ENCODE measurements at places on chromosomes 1 and 21.

DNA sequence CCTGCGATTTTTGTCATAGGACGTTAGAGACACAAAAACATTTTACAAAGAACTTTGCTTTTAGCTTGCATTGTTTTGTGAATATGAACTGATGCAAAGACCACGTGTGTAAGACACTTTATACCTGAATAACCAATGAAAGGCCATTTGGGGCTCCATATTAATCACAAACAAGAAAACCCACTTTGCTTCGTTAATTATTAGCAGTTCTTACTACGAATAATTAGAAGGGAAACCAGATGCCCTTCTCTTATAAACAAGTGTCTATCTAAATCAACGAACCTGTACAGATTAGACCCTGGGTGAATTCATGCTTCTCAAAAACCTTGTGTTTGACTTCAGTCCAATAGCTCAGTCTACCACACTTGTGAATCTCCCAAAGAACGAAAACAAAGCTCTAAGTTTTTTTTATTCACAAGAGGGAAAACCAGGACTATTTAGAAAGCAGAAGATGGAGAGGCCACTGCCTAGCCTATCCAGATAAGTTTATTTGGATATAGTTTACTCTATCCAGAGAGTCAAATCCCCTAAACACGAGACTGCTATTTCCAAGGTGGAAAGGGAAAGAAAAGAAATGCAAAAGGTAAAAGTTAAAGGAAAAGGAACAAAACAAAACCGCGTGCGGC is 897 bp downstream of the CYYR1 start:
- no peak for DNase-seq

GRCh38 chr1:56533197-56533596 is 46.2 kb downstream of the PLPP3 start:
- no peak for DNase-seq

GRCh38 chr1:4587721-4588120 is 66.7 kb upstream of the AJAP1 start:
- no peak for DNase-seq

DNA sequence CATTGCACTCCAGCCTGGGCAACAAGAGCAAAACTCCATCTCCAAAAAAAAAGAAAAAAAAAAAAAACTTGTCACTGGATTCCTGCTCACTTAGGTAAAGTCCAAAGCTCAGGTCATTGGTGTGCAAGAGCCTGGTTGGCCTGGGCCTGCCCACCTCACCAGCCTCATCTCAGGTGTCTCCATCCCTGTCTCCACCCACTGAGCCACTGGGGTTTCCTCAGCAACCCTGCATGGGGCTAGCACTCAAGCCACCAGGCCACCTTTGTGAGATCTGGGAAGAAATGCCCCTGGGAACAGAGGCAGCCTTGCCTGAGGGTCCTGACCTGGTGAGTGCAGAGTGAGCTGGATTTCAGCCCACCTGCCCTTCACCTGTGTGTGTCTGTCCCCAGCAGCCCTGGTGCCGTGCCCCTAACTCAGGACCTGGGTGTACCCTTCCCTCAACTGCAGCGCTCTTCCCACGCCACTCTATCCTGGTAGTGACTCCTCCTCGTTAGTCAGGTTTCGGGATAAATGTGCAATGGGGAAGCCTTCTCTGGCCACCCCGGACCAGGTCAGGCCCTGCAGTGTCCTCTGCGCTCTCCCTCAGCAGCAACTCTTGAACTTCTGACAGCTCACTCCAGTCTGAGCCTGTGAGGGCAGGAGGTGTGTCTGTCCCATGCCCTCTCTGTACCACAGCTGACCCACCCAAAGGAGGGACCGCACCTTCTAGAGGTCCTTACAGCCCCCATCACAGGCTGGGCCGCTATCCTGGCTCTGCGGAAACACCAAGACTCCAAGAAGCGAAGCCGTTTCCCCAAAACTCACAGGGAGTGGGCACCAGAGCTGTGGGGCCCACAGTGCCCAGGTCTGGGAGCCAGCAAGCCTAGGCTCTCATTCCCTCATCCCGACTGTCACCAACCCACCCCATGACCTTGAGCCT is 3.3 kb downstream of the PDZK1IP1 start:
- no peak for DNase-seq

DNA sequence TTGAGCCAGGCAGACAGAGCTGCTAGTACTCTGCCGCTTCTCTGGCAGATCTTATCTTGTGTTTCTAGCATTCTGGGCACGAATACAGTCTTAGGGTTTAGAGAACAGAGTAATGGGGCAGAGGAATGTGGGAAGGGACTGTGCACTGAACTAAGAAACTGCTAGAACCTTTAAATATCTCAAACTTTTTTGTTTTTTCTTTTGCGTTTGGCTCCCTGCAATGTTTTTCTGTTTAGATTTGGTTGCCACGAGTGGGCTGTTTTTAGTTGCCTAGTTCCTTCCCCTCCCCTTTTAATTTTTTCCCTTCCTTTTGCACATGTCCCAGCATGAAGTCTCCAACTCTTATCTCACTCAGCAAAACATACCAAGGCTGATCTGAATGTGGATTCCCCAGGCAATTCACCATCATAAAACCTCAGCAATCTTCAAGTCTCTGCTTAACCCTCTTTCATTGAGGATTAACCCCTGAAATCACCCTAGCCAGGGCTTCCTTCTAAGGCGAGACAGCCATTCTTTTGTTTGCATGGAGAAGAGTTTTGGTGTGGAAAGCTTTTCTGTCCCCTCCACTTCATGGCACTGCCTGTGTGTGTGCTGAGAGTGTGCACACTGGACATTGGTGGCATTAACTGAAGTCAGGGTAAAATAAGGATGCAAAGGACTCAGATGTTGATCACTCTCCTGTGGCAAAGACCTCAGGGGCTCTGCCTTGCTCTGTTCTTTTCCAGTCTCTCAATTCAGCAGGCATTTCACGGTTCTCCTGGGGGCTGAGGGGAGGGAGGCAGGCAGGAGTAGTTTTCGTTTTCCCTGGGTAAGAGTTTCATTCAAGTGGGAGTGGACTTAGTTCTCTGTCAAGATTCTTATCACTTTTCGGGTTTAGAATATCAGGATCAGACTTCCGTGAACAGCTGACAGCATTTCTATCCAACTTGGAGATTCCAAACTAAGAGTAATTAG is 2.8 kb upstream of the ATF3 start:
- no peak for DNase-seq

- no peak for DNase-seq
Observed at GRCh38 chr1:226274138-226274537, 34.8 kb downstream of the LIN9 start.

- DNase-seq, result no peak
Observed at GRCh38 chr1:148362216-148362611, 120.9 kb downstream of the PPIAL4G start.

- DNase-seq, result no peak
Observed at GRCh38 chr1:112297536-112297935, 98.5 kb upstream of the CTTNBP2NL start.

- DNase-seq, result no peak
Observed at GRCh38 chr1:37133276-37134145, 99.2 kb upstream of the GRIK3 start.

GRCh38 chr1:76942549-76942948 is 75.3 kb downstream of the ST6GALNAC5 start:
- no peak for DNase-seq

DNA sequence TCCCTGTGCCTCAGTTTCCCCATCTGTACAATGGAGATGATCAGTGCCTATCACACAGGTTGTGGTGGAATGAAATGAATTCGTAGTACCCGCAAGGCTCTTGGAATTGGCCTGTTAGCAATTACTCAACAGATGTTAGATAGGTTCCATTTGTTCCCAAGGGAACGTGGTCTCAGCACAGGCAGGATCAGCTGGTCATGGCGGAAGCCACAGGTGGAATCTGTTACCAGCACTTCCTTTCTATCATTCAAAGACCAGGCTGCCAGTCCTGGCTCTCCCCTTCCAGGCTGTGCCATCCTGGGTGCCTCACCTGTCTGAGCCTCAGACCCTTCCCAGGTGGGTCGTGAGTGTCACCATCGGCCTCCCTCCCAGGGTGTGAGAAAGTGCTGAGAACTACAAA is 61.5 kb downstream of the FBXO2 start:
- no peak for DNase-seq

DNA sequence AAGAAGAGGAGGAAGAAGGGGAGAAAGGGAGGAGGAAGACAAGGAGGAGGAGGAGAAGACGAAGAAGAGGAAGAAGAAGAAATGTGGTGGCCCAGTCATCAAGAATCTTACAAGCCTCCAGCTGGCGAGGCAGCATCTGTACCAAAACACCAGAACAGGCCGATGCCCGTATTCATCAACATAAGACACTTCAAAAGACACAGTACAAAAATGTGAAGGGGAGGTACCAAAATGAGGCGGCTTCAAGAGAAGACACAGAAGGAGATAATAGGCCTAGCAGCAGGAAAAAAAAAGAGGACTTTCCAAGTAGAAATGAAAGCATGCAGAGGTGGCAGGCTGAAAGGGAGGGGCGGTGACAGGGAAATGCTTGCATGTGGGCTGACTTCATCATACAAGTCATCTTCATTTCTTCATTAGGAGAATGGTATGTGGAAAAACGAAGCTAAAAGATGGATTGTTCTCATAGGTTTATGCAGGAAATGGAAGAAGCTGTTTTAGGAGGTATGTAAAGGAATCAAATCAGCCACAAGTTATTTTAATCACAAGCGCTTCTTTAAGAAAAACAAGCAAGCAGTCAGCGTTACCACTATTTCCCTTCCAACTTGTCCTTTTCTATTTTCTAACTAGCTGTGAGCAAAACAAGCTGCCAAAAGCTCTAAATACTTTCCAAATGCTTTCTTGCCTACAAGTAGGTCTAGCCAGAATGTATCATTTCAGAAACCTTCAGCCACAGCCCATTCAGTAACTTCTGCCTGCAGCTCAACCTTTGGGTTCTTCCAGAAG is 192.3 kb downstream of the SLC45A1 start:
- DNase-seq, result no peak

- no peak for DNase-seq
Observed at GRCh38 chr1:70992521-70992920, 55.1 kb downstream of the PTGER3 start.

DNA sequence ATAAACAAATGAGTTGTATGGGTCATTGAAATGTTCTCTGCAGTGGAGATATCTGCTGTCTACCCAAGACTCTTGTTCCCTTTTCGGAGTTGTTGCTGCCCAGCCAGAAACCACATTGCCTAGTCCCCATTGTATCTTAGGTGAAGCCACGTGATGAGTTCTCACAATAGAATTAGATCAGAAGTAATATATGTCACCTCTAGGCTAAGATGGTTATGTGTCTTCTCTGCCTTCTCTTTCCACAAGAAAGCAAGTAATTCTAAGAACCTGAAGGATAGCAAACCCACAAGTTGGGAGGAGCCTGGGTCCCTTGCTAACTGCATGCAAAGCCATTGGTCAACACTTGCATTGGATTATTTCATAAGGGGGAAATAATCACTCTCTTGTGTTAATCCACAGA is 76.6 kb downstream of the ADCY10 start:
- no peak for DNase-seq

DNA sequence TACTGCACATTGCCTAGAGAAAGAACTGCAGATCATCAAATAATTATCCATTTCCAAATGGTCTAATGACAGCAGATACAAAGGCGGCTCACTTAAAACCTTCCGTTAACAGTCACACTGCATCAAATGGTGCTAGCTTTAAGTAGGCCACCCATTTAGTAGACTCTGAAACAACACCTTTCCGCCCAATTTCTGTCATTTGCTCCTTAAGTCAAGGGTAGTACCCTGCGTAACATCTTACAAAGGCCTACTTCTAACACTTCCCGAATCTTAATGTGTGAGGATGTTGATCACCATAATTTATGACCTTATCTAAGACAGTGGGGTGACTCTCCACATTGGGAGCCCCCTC is 692 bp upstream of the RALGPS2 start:
- no peak for DNase-seq

DNA sequence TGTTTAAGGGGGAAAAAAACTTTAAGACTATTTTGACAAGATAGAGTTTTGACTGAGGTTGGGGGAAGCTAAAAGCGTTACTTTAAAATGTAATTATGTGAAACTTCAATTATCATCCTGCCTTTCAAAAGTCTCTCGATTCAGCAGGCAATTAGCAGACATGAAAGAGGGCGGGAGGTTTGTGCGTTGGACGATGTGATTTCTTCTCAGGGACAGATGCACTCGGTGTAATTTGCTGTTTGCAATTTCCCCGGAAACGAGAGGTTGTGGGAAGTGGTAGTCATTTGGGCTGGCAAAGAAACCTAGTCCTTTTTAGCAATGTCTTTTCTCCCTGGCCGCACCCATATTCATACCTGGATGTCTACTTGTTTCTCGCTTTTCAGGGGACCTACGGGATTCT is 27.1 kb downstream of the KAZN start:
- DNase-seq, result no peak

DNA sequence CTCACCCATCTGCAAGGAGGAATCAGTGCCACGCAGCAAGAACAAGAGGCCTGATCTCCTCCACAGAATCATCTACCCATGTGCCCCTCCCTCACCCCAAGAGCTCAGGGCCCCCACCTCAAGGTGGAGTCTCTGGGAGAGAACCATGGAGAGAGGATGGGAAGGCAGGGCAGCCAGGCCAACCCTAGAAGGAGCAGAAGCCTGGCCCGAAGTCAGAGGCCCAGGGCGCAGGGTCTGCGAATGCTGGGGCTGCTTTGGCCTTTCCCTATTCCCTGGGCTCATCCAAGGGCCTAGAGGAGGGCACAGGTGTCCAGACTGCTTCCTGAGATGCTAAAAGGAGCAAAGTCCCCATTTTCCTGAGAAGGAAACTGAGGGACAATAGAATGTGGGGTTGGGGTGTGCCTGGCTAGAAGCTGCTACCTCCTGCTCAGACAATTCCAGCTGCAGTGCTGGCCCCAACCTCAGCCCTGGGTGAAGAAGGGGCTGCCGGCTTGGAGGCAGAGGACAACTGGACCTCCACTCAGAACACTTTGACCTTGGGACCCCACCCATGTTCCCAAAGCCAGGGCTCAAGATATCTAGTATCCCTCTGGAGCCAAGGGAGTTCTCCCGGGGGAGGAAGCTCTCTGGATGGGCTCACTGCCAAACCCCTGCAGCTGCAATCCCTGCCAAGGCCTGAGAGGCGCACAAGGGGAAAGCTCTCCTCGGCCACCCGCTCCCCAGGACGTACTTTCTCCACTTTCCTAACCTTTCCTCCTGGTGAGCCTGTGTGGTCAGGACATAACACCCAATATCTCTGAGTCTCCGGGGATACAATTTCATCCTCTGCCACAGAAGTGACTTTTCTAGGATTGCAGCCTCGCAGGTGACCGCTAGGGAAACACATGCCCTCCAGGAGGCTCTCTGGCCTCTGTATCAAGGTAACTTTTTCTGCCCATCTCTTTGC is 16.6 kb upstream of the LEMD1 start:
- DNase-seq, result no peak

GRCh38 chr1:155941845-155942531 is 550 bp downstream of the RXFP4 start:
- no peak for DNase-seq

All from activated CD8-positive, alpha-beta memory T cell treated with anti-CD3 and anti-CD28 coated beads for 48 hours (primary cell).